ENCODE measurements at places on chromosomes 3 and 15. TPM values are rescaled to one million over a fixed set of nuclear protein-coding genes. Genes with fewer than 3 reads are reported as not detected.

RARRES1 gene
- total RNA-seq = 6.7 TPM

OR5K2 gene
- not detected for total RNA-seq

SSUH2 gene
- not detected for total RNA-seq

ST8SIA2 gene
- not detected for total RNA-seq

KNG1 gene
- total RNA-seq = not detected

FAM98B gene
- 12.0 TPM for total RNA-seq

EFCAB12 gene
- 0.22 TPM for total RNA-seq

NRG4 gene
- not detected for total RNA-seq

GOLGA6A gene
- 0.13 TPM for total RNA-seq

ARGFX gene
- not detected for total RNA-seq

LTK gene
- 0.13 TPM for total RNA-seq

FEZF2 gene
- total RNA-seq = not detected

ILDR1 gene
- total RNA-seq = not detected

ANKUB1 gene
- not detected for total RNA-seq

GOLIM4 gene
- total RNA-seq = 59.2 TPM

HEXA gene
- 98.1 TPM for total RNA-seq
